ENCODE measurements at places on chromosomes 4 and X.
A peak's percentile ranks its signal among the peaks of the same experiment; 100 is the strongest.

DNA sequence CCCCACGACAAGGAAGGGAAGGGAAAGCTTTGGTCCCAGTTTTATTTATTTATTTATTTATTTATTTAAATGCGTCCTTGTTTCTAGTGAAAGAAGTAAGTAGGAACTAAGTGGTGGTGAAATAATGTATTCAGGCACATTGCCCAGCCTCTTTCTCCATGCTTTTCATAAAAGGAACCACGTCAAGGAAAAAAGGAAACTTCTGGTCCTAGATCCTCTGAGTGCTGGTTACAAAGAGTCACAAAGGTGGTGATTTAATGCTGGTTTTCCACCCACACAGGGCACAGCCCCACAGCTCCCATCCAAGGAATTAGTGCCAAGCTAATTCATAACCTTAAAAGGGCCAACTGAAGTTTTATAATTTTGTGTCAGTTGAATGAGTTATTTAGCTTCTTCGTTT, 206.6 kb upstream of the GYPA start:
- no peak for DNase-seq

DNA sequence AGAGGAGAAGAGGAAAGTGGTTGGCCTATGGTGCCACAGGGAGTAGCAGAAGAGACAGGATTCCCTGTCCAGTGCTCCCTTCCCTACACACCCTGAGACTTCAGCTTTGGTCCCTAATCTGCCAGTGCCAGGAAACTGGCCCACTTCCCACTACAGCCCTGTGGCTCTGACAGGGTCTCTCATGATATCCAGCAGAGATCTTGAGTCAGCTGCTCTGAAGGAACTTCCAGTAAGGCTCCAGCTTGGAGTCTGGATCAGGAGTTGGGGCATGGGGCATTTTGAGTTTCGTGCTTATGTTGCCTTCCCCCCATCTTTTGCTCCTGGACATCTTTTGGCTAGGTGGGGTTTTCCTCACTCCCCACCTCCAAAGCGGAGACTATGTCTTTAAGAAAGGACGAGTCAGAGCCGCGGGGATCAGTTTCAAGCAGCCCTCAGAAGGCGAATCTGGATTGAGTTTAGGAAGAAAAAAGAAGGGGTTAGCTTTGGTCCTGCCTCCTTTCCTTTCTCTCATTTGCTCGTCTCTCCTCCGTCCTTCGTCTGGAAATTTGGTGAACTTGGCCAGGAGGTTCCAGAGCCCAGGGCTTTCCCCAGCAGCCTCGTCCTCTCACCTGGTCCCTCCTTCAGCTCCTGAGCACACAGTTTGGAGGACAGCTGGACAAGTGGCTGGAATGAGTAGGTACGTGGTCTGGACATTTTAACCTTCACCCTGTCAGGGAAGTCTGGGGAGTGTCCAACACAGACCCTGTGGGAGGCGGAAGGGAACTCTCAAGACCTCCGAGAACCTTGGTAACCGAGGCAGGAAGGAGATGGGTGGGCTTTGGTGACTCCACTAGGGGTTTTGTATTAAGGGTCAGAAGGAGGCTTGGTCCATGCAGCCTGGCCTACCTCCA, 104.4 kb downstream of the RTL5 start:
- no peak for DNase-seq

DNA sequence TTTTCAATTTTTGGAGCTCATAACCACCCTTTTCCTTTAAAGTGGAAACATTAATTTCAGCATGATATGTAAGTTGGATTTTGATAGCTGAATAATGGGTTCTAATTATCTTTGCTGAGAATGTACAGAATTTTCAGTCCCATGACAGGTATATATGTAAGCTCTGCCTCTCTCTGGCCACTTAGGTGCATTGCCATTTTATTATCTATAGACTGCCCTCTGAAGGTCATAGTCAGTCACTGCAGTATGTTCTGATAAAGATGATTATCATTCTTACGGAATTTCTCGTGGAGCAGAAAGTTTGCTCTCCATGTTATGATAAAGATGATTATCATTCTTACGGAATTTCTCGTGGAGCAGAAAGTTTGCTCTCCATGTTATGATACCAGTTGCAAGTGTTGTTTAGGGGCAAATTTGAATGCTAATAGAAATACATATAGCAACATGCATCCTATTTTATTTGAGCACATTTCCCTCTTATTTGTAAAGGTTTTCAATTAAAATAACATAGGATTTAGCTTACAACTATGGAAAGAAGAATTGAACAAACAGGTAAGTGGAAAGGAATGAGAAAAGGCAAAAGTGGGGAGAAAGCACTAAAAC, 10.4 kb downstream of the AFP start:
- no peak for DNase-seq

- DNase-seq, result no peak
Measured at GRCh38 chr4:52625216-52625615, 33.9 kb downstream of the USP46 start.

DNA sequence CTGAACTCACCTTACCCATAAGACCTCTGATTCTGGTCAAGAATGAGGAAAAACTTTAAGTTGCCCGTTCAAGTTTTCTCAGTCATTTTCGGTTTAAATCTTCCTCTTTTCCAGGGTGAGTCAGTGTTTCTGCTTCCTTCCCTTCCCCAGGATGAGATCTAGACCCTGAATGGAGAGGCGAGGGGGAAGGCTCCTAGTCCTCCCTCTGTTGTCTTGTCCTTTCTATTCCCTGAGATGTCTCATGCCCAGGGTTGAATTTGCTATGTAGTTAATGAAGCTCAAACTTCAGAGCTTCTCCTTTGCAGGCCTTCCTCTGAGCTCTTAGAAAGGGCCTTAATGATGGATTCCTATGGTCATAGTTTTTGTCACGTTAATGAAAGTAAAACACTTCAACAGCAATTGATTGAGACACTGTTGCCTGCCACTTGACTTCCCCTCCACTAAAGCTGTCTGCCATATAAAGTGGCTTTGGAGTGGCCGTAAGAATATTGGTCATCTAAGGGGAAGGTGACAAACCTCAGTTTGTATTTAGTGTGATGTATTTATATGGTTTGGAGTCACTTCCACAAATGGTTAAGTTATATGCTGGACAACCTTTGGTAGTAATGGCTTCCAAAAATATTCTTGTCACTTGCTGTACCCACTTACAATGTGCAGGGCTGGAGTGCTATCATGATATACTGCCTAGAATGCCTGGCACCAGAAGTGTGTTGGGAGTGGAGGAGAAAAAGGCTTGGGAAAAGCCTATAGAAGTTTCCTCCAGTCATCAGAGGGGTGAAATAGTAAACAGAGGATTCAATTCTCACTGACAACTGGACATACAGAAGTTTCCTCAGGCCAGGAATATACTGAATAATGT, 24.3 kb upstream of the GPRIN3 start:
- no peak for DNase-seq

- DNase-seq, result no peak
Measured at GRCh38 chrX:12497832-12498591, 293.2 kb upstream of the PRPS2 start.

- no peak for DNase-seq
Measured at GRCh38 chr4:77773101-77773500, 46.1 kb downstream of the CNOT6L start.

DNA sequence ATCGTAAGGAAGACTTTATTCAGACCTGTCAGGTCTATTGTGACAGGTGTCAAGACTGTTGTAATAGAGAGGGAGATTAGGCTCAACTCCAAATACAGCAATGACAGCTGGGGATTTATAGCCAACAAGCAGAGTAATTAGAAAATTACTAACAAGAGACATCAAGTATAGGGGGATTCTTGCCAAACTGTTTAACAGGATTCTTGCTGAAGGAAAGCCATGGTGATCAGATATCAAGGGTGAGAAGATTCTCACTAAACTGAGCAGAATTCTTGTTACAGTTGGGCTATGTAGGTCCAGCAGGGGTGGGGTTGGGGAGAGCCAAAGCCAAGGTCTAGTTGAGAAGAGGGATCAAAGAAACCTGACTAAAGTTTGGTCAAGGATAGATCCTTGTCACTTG, 461.0 kb upstream of the GALNT7 start:
- no peak for DNase-seq

DNA sequence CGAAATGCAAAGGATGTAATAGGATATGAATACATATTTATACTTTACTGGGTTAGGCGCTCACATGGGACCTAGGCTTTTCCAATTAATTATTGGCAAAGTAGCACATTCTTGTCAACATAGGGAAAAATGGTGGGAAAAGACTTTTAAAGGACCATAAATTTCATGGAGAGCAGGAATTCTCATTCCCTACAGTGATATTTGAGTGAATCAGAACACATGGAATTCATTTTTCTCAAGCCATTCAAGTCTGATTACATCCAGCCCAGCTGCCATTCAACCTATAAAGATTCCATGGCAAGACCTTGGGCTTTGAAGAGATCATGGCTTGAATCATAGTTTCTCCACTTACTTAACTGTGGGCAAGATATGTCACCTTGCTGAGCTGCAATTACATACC, 150.4 kb downstream of the SOWAHB start:
- no peak for DNase-seq

GRCh38 chr4:7967501-7968261, 28.0 kb upstream of the AFAP1 start:
- peak; percentile 72 for DNase-seq

- no peak for DNase-seq
Measured at GRCh38 chrX:52031371-52031770, 37.6 kb downstream of the MAGED4B start.

DNA sequence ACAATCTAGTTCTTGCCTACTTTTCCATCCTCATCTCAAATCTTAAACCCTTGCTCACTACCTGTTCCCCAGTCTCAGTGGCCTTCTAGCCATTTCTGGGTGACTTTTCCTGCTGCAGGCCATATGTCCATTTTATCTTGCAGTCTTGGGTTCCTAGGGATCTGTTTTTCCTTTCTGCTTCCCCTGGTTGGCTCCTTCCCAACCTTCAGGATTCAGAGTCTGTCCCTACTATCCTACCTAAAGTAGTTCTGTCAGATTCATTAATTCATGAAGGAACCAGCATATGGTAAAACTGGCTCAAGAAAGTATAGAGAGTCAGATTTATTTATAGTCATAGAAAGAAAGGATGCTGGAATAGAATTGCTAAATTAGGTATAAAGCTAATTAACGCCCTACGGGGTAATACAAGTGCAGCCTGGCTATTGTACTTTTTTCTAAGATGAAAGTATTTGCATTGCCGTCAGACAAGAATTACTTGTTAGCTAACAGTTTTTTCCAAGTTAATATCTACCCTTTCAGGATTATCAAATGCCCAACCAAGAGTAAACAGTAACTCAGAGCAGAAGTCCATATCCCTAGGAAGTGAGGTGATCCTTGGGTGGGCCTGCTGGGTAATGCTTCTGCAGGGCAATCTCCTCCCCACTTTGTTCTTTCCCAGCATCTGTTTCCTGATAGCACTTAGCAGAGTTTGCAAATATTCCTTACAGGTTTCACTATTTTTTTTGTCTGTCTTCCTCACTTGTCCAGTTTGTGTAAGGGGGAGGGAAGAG, 63.6 kb downstream of the REPS2 start:
- DNase-seq, result no peak

GRCh38 chr4:184404047-184404446, 70.3 kb downstream of the IRF2 start:
- DNase-seq, result no peak
